Inflammatory macrophage (primary cell): ENCODE measurements at places on chromosomes 1 and 21.

- DNase-seq = no peak
Measured at GRCh38 chr1:26412180-26412840, 1.7 kb downstream of the LIN28A start.

DNA sequence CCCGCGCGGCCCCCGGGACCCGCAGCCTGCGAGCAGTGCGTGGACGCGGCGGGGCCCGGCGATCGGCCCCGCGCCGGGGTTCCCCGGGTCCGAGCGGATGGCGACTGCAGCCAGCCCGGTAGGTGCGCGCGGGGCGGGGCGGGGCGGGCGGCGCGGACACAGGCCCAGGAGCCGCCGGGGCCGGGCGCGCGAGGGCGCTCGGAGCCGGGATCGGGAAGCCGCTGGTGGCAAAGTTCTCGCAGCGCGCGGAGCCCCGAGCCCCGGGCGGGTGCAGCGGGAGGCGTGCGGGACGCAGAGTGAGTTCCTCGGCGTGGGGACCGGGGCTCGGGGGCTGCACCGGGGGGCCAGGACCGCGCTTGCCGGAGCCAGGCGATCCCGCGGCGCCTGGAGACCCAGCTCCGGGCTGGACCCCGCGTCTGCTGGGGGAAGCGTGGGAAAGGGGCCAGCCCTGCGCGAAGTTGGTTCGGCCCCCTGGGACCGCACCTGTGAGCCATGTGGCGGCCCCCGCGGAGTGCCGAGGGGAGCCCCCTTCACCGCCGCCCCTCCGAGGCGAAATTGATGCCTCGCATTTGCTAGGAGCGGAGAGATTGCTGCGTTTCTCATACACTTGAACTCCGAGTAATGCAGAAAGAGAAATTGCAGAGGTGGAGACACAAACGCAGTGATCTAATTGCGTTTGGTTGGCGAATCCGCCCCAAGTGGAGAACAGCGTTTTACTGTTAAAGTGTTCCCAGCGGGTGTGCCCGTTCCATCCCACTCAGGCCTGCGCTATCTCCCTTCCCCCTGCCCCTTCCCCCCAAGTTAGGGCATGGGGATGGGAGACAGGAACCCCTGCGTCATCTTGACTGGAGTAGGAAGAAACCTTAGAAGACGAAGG lies 228.9 kb upstream of the TMEM51 start:
- DNase-seq = no peak

DNA sequence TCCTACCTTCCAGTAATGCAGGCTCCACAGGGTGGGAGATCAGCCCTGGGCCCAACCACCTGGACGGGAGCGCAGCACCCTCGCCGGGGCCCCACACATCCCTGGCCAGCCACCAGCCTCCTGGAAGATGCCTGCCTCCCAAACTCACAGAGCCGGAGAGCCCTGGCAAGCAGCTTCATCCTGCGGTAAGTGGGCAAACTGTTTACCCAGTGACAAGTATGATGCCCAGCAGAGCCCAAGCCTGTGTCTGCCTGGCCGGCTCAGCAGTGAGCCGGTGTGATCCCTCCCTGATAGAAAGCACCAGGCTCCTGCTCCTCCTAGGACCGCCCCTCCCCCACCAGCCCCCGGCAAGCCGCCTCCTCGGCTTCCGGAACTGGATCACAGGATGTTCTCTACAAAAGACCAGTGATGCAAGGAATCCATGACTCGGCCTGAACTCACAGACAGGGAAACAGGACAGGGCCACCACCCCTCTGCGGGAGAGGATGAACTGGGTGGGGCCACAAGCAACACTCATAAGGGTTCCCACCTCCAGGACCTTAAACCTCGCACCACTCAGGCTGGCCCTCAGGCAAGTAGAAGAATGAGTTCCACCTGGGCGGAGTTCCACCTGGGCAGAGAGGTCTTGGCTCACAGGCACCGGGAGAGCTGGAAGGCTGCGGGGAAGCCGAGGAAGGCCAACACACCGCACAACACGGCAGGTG lies 7.9 kb downstream of the ACOT7 start:
- peak; percentile 26 for DNase-seq

GRCh38 chr1:224629965-224630364 lies 13.8 kb downstream of the CNIH3 start:
- no peak for DNase-seq

DNA sequence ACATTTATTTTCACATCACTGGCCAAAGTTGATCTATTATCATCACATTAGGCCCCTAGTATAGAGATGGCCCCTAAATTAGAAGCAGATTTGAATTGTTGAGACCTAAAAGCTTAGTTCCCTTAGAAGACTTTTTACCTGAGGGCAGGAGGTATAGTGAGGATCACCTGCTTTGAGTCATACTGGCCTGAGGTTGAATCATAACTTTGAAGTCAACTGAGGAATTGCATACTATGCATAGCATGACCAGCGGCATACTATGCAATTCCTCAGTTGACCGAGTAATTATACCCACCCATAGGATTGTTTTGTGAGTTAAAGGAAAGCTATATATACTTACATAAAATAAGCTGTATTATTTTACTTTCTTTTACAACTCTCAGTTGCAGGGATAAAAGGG lies 50.3 kb upstream of the DPH5 start:
- no peak for DNase-seq

- DNase-seq = no peak
Measured at GRCh38 chr1:209305221-209305954, 278.1 kb upstream of the CAMK1G start.
